ENCODE measurements at places on chromosomes 4 and X.
A peak's percentile ranks its signal among the peaks of the same experiment; 100 is the strongest.

DNA sequence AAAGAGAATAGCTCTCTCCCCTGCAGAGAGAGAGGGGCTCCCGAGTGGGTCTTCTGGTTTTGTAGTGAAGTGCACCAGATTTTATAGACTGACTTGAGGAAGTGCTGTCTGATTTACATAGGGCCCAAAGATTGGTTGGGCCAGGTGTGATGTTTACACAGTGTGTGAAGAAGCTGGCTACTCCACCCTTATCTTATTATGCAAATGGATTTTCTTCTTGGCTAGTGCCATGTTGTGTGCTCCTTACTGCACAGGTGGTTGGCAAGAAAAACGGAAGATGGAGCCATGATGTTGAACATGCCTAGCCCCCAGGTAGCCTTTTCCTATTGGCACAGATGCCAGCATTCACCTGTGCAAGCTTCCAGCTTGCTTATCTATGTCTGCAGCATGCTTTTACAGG lies 112.4 kb upstream of the ARHGAP24 start:
- DNase-seq: no peak

DNA sequence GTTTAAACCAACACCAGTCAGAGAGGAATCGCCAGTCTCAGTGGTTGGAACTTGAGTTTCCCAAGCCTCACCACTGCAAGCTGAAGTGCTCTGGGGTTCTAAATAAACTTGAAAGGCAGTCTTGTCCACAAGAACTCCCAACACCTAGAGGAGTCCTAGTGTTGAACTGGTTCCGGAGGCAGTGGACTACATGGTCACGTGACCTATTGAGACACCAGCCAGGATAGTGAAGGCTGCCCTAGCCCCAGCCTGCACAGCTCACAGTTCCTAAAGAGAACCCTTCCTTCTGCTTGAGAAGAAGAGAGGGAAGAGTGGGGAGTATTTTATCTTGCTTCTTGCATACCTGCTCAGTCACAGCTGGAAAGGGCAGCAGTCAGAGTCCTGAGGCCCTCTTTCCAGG lies 1012.7 kb upstream of the ADGRL3 start:
- DNase-seq: no peak

GRCh38 chrX:45050558-45050957 lies 150.1 kb downstream of the DIPK2B start:
- DNase-seq: no peak

GRCh38 chr4:180694875-180695274 lies 1548.3 kb upstream of the TENM3 start:
- DNase-seq: no peak

GRCh38 chr4:150164055-150164454 lies 85.8 kb downstream of the DCLK2 start:
- no peak for DNase-seq

DNA sequence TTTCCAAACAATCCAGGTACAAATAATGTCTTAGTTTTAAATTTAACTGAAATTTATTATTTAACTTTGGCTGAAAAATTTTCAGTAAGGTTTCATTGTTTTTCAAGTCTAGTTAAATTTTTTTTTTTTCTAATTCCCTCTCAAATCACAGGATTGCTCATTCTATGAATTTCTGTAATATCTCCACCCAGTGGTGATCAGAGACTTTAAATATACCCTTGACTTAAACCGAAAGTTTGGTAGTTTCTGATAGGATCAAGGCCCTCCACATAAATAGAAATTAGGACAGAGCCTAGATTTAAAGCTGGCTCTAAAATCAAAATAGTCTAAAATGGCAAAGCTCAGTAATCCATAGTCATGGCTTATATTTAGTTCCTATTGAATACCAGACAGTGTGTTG lies 175.4 kb downstream of the TBCK start:
- no peak for DNase-seq

- DNase-seq: peak; percentile 24
Measured at GRCh38 chr4:153651587-153651986, 32.5 kb upstream of the TLR2 start.

GRCh38 chrX:143296521-143296920 lies 220.8 kb downstream of the SPANXN3 start:
- DNase-seq: no peak

Data from activated T-helper 1 cell treated with Interleukin-2 at 50 U/mL for 16 hours (primary cell).